HepG2 (cell line): ENCODE measurements at places on chromosomes 1 and 21.

GRCh38 chr1:181159451-181160140 is 71.1 kb downstream of the IER5 start:
- DNase-seq, result no peak

- peak; percentile 45 for DNase-seq
Measured at GRCh38 chr1:62337706-62338631, 18.7 kb upstream of the KANK4 start.

DNA sequence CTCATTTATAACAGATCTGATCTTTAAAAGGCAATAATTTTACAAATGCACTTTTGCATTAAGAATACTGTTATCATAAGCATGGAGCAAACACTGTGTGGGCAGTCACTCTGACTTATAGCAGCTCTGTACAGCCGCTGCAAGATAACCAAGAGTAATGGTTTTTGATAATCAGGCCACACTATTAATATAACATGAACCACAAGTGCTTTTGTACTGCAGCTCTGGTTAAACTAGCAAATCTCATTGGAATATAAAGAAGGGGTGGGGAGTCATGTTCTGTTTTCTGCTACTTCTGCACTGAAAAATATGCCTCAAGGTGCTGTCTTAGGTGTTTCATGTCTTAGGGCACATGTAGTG is 357.4 kb downstream of the LMO4 start:
- DNase-seq, result no peak

GRCh38 chr1:163442895-163443294 is 121.1 kb downstream of the NUF2 start:
- no peak for DNase-seq

GRCh38 chr1:240404286-240404685 is 207.7 kb downstream of the GREM2 start:
- no peak for DNase-seq

GRCh38 chr1:48080331-48081255 is 83.4 kb upstream of the TRABD2B start:
- DNase-seq, result no peak

DNA sequence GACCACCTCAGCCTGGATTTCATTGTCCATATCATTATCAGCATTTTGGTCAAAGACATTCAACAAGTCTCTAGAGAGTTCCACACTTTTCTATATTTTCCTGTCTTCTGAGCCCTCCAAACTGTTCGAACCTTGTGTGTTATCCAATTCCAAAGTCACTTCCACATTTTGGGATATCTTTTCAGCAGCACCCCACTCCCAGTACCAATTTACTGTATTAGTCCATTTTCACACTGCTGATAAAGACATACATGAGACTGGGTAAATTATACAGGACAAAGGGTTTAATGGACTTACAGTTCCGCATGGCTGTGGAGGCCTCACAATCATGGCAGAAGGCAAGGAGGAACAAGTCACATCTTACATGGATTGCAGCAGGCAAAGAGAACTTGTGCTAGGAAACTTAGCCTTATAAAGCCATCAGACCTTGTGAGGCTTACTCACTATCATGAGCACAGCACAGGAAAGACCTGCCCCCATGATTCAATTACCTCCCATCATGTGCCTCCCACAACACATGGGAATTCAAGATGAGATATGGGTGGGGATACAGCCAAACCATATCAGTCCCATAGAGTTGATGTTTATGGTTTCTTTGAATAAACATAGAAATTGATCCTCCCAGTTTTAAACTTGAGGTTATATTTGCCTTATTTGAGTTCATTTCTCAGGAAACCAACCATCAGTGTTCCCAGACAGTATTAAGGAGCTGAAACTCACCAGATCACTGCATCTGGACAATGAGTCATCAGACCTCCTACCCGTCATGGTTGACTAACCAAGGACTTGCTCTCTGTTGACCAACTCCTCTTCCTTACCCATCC is 322.7 kb upstream of the DUSP10 start:
- no peak for DNase-seq

DNA sequence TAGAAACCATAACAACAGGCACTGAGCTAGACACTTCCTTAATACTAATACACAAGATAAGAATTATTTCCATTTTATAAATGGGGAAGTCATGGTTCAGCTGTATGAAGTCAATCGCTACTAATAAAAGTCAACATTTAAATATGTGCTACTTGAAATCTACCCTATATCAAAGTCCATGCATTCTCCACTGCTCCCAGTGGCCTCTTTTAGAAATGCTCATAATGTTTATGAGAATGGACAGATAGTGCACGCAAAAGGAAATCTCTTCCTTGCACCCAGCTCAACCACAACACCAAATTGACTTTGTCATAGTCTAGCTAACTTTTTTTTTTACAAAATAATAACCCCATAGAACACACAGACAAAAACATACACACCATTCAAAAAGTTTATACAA is 281.7 kb upstream of the CXADR start:
- peak; percentile 4 for DNase-seq

- no peak for DNase-seq
Measured at GRCh38 chr1:244092293-244092963, 41.3 kb downstream of the ZBTB18 start.

DNA sequence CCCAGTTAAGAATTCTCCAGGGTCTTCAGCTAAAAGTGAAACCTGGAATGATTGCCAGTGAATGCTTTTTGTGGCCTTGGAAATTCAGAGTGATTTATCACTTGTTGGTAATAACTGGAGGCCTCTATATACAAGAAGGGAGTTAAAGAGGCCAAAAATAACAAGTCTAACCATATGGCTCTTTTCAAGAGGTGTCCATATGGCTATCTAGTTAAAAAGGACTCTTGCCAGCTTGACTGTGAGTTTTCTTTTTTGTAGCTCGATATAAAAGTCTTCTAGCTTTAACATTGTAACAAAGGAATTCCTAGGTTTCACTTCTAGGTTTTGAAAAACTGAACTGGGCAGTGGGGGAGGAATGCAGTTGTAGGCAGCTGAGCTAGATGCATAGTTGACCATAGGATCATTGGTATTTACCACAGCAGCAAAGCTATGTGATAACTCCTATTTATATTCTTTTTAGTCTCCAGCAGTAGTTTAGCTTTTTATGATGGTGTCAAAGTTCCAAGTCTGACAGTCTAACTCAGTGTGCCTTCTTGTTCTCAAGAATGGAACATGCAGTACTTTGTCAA is 44.4 kb downstream of the CACHD1 start:
- DNase-seq, result no peak

DNA sequence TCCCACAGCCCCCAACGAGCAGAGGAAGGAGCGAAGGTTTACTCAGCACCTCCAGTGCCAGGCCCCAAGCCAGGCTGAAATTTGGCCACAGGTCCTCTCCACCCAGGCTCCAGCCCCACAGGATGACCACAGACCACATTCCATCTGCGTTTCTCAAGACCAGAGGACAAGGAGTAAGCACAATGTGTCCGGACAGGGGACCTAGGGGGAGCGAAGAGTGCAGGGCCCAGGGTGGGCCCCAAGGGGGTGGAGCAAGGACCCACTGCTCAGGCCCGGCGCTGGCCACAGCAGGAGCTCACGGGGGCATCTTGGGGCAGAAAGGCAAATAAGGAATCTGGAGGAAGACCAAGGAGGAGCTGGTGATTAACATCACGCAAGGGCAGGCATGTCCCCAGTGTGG is 100.5 kb downstream of the NPHP4 start:
- DNase-seq, result no peak

GRCh38 chr1:219927956-219928790 is at the start of gene SLC30A10:
Gene SLC30A10 (minus strand): TSS chr1:219928557. CDS start chr1:219928440, 117 bp downstream.
- DNase-seq, result peak; percentile 4

DNA sequence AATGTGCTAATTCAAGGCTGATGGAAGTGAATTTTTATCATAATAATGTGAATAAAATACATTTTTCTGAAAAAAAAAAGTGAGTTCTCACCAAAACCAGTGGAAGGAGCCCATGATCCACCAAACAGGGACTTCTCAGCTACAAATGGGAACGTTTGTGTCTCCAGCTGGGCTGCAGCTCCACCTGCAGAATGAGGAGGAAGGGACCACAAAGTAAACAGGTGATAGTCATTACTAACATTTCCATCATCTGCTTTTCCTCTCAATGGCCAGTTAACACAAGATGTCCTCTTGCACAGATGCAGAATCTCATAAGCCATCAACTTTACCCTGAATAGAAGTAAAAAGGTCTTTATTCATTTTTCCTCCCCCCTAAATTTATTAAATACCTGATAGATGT is 246.2 kb downstream of the MRPL39 start:
- DNase-seq, result no peak

DNA sequence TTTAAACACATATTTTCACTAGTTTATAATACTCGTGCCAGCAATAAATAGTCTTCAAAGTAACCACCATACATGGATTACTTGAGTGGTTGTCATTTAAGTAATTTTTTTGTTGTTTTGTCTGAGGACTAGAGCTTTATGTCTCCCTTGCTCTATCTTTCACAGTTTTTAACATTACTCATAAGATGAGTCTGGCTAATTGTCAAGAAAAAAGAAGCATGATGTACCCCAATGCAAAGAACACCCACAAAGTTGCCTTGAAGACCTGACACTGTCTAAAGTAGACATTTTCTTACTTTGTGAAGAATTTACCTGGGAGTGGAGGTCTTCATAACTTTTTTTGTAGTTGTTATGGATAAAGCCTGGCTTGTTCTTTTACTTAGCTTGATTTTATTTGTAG is 210.4 kb upstream of the BRINP3 start:
- no peak for DNase-seq

DNA sequence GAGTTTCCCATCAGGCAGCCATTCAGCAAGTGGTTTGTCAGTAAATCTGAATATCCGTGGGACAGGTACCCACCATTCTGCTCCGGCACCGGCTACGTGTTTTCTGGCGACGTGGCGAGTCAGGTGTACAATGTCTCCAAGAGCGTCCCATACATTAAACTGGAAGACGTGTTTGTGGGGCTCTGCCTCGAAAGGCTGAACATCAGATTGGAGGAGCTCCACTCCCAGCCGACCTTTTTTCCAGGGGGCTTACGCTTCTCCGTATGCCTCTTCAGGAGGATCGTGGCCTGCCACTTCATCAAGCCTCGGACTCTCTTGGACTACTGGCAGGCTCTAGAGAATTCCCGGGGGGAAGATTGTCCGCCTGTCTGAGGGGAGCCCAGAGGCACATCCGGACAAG is 48.4 kb downstream of the B3GALT5 start:
- DNase-seq, result no peak

DNA sequence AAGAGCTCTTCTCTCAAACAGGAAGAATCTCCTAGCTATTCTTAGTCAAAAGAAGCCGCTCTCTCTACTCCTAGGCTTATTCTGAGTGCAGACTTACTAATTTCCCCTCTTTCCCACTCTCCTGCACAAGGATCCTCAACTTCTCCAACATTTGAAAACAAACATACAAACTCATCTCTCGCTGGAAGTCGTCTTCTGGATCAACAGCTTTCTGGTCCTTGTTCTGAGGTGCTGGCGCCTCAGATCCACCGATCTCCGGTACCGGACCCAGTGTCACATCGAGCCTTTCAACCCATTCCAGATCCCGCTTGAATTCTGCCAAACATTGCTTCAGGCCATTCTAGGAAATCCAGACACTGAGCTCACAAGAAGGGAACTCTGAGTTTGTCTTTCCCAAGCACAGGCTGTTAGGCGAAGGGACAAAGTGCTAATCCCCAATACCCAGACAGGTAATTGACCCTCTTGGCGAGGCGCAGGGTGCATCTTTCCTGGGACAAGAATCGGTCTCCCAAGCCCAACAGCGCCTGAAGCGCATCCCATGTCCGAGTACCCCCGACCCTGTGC is 696 bp downstream of the EBNA1BP2 start:
- DNase-seq, result no peak

DNA sequence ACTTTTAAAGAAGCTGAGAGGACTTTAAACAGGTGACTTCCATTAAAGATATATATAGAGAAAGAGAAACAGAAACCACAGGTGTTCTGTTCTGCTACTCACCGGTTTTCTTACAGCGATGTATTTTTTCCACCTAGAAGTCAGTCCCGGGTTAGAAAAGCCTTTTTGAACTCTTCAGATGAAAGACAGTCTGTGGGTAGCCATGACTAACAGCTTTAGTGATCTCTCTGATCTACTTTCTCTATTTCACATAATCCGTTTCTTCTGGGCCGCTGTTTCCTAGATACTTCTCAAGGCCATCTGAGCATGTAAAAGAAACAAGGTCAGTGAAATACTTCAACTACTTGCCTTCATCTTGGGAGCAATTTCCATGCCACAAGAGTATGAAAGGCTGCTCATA is 25.1 kb downstream of the WDR64 start:
- no peak for DNase-seq

DNA sequence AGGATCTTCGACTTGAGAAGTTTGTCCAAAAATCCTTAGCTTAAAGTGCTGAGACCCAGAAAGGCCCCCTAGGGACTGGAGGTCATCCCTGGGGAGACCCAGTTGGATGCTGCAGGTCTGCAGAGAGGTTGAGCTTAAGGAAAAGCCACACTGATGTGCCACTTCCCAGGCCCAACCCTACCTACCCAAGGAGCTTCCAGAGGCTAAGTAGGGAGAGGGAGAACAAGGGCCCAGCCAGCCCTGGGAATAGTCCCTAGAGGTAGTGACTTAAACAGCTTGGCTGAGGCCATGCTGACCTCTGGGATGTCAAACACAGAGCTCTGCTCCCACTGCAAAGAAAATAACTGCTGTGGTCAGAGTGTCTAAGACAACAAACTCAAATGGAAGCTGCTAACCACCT is 693.7 kb downstream of the MATN1 start:
- no peak for DNase-seq

DNA sequence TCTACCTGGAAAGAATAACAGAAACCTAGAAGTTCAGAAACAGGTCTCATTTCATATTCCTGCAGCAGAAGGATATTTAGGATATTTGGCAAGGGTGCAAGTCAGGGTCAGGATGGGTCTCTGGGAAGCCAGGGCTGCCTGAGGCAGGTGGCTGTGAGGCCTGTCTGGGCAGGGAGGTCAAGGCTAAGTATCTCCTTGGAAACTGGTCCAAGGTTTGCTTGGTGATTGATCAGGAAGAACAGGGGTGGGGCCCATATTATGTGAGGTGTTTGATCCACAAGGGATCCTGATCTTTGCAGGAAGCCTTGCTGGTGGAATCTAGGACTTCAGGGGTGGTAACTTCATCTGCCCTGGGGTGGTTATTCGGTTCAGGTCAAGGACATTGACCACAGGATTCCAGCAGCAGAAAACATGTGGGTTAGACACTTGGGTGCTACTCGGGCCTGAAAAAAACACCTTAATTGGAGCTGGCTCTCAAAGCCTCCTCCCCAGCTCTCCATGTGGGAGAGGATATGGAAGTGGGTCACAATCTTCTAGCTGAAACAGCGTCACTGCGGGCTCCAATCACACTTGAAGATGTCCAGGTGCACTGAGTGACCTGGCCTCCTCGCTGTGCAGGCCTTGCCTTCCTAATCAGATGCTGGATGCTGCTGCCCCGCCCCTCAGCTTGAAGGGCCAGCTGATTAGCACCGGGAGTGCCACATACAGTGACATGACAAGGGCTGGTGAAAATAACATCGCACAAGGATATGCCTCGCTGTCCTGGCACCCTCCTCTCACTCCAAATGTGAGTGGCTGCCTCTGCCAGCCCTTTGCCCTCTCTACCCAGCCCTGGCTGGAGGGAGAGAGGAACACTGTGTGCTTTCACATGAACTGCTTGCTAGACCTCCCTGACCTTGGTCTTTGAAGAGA is 8.7 kb downstream of the CTNNBIP1 start:
- DNase-seq, result no peak

- DNase-seq, result no peak
Measured at GRCh38 chr1:113943028-113943811, 14.1 kb downstream of the HIPK1 start.
